ENCODE measurements at places on chromosomes 7 and 10.

DNA sequence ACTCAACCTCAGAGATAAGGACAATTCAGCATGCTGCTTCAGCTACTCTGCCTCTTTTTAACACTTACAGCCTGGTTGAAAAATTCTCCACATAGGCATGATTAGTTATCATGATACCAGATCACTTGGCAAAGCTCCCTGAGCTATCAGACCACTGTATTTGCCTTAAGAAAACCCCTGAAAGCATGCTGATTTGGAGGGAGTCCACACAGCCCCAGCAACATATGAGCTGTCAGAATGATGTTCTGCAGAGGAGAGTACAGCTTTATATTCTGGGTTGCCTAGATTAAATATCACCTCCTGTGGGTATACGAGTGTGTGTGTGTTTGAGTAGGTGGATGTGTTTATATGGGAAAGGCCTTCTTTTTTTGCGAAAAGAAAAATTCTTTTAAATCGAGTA is 170.2 kb upstream of the CHRM2 start:
- DNase-seq, result no peak

DNA sequence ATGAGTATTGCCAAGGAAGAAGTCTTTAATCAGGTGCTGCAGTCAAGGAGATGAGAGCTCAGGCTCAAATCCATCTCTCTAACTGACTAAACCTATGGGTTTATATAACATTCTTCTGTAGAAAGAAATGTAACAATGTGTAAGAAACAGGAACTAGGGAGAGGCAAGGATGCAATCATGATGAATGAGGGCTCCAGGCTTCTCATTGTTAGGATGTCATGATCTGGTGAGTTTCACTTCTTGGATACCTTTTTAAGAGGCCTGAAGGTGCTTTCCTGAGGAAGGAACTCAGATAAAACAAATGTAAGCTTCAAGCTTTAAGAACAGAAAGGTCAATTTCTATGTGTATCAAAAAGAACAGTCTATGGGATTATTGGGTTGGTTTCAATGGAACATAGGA is 30.8 kb upstream of the SCIN start:
- DNase-seq, result no peak

DNA sequence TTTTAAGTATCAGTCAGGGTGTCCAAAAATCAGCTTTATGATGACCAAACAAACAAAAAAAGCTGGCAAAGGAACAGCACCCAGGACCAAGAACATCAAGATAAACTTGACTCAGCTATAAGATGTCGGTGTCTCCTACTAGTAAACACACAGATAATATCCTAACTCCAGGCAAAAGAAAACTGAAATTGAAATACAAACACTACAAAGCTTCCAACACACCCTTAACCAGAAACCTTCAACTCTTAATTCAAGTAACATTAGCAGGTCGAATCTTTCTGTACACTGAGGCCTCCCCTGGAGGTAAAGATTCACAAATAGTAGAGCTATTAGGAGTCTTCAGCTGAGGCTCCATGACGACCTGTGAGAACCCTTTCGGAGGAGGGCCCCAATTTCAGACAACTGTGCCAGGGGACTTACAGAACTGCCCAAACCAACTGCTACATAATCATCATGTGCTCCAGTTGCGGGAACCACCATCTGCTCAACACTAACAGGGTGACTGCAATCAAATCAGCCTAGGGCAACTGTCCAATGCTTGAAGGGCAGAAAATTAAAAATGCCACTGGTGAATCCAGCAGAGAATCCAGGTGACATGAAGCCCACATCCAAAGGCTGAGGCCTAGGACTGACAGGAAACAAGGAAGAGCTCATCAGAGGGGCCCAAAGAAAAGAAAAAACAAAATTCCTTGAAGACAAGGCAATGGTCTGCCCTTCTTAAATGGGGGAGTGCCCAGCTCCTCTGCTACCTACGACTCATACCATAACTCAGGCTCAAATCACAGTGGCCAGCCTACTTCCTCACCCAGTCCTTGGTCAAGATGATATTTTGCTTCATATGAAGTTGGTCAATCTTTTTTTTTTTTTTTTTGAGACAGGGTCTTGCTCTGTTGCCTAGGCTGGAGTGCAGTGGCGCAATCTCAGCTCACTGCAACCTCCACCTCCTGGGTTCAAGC is 20.0 kb downstream of the XPNPEP1 start:
- DNase-seq, result no peak

DNA sequence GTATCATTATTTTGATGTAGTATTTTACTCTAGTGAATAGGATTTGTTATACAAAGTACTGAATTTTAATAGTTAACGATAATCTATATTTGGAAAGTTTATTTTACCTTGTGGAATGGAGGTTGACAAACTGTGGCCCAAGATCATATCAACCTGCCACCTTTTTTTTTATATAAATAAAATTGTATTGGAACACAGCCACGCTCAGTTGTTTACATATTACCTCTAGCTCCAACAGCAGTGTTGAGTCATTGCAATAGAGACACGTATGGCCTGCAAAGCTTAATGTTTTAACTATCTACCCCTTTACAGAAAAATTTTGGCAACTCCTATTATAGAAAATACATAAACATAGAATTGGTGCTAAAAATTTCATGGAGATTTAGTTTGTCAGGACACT is 239.3 kb downstream of the THSD7A start:
- DNase-seq, result no peak

- DNase-seq, result no peak
Observed at GRCh38 chr7:93921607-93922566, at the start of gene GNG11. Gene GNG11, plus strand, starts transcription at chr7:93921735. Its CDS starts 403 bp downstream, at chr7:93922138.

DNA sequence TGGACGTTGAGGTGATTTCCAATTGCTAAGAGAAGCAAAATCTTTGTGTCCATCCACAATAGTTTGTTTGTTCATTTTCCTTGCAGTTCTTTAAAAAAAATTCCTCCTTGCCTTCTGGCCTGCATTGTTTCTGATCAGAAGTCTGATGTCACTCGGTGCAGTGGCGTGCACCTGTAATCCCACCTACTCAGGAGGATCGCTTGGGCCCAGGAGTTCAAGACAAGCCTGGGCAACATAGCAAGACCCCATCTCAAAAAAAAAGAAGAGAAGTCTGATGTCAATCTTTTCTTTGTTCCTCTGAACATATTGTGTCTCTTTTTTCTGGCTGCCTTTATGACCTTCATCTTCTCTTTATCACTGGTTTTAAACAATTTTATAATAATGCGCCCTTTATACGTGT is 13.5 kb upstream of the OCM start:
- no peak for DNase-seq

- no peak for DNase-seq
Observed at GRCh38 chr7:153432063-153432462, 620.1 kb upstream of the DPP6 start.

- DNase-seq, result no peak
Observed at GRCh38 chr7:157471259-157472125, 134.7 kb downstream of the DNAJB6 start.

- no peak for DNase-seq
Observed at GRCh38 chr10:78672918-78673317, 395.8 kb upstream of the ZMIZ1 start.

DNA sequence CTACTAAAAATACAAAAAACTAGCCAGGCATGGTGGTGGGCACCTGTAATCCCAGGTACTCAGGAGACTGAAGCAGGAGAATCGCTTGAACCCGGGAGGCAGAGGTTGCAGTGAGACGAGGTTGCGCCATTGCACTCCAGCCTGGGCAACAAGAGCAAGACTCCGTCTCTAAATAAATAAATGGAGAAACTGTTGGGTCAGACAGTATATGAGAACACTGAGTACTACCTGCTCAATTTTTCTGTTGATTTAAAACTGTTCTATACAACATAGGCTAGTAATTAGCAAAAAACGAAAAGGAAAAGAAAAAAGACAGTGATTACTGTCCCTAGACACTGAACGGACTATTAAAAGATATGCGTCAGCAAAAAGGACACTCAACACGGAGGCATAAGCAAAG is 26.7 kb downstream of the GFRA1 start:
- no peak for DNase-seq

GRCh38 chr7:100539436-100540006 is 518 bp downstream of the AGFG2 start:
- DNase-seq, result no peak

DNA sequence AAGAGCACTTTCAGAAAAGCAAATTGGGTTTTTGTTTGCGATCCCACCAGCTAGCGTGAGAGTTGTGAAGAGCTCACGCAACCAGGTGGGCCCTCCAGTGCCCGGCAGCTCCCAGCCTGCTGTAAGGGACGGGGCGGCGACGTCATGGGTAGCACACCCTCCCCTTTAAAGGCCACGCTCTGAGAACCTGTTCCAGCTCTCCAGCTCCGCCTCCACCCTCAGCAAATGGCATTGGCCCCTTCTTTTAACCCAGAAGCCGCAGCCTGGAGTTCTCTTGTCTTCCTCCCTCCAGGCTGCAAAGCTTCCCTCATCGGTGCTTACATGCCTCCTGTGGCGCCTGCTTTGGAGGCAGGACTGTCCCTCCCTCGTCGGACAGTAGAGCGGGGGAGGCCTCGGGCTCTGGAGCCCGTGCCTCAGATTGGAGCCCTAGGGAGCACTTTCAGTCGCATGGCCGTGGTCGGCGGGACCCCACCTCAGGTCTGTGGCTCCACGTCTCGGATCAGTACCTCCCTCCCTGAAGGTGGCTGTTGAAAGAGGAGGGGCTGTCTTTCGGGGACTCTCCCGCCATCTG is 32.9 kb downstream of the WIPI2 start:
- no peak for DNase-seq

- no peak for DNase-seq
Observed at GRCh38 chr7:42338916-42339540, 102.0 kb upstream of the GLI3 start.

- DNase-seq, result no peak
Observed at GRCh38 chr10:131869344-131869743, 31.5 kb upstream of the PPP2R2D start.

GRCh38 chr7:88090240-88090639 is 129.6 kb downstream of the SRI start:
- no peak for DNase-seq

DNA sequence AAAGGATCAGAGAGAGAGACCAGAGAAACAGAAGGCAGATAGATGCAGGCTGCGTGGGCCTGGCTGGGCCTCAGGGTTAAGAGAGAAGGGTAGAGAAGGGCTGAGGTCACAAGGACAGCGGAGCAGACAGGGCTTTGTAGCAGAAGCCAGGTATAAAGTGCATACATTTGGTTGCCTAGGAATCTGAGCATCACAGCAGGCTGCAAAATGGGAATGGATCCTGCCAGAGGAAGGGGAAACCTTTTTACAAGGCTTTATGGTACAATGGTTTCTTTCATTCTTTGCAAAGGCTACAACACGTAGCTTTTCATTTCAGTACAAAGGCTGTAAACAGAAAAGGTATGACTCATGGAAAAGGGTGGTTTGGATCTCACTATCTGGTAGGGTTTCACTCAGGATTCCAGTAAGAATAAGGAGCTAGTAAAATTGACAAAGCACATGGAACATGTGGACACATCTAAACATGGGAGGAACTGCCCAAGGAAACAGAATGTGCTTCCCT is 275.1 kb downstream of the DOCK4 start:
- no peak for DNase-seq

- DNase-seq, result no peak
Observed at GRCh38 chr10:43304687-43305333, 37.9 kb upstream of the RASGEF1A start.

GRCh38 chr10:30432622-30433305 is 1.2 kb upstream of the MAP3K8 start:
- no peak for DNase-seq

DNA sequence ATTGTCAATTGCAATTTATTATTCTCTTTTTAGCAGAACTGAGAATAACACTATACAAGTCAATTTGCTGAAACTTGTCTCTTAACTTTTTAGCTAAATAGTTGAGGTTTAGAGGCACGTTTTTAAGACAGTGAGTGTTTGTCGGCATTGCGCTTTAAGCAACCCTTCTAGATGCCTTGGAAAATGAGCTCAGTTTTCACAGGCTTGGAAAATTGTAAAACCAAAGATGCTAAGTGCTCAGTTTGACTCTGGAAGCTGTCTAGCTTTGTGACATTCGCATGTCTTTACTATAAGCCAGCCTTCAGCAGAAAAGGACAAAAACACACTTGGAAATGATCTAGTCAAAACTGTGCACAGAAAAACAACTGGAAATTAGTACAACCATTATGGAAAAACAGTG is 500.4 kb downstream of the NEBL start:
- no peak for DNase-seq

GRCh38 chr7:36937754-36938563 is 213.7 kb upstream of the AOAH start:
- no peak for DNase-seq

GRCh38 chr7:73682745-73683055 is 553 bp downstream of the DNAJC30 start:
- DNase-seq, result no peak

DNA sequence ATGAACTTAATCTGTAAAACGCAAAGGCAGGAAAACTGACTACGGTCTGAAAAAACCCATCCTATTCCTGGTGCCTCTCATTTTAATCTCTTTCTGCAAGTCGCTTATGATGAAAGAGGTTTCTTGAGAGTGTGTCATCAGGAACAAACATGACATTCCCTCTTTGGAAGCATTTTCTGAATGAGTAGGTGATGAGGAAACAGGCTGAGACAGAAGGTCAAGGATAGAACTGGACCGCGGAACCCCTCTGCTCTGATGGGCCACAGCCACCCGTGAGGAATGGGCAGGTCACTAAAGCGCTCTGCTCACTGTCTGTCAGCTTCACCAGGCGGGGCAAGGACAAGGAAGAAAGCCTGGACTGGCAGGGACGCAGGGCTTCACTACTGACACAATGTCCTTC is 28.6 kb downstream of the BEND7 start:
- no peak for DNase-seq

DNA sequence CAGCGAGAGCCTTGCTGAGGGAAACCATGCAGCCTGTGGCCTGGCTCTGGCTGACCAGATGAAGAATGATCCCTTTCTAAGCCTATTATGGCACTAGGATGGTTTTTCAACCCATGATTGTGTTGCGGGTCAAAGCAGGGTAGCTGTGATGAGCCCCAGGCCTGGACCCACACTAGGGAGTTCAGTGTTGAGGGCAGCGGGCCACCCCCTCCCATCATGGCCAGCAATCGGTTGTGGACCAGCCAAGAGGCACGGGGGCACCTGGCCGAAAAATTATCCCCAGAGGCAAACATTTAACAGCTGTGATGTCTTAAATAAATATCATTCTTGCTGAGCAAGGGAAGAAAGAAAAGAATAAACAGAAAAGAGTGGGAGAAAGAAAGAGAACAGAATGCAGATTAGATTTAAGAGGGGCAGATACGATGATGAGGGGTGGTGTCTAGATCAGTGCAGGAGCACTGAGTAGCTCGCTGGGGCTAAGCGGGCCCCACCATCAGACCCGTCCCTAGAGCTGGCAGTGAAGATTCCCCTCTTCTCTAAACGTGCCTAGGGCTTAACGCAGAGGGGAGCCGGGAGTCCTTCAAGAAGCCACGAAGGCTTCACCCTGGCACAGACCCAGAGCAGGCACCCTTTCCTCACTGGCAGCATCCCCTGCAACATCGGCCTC is 82.7 kb downstream of the SLC37A3 start:
- no peak for DNase-seq

- no peak for DNase-seq
Observed at GRCh38 chr7:127838816-127839415, 186.9 kb downstream of the SND1 start.

Measured in NCI-H1092 (cell line).